ENCODE measurements at places on chromosomes 16 and 17.

DNA sequence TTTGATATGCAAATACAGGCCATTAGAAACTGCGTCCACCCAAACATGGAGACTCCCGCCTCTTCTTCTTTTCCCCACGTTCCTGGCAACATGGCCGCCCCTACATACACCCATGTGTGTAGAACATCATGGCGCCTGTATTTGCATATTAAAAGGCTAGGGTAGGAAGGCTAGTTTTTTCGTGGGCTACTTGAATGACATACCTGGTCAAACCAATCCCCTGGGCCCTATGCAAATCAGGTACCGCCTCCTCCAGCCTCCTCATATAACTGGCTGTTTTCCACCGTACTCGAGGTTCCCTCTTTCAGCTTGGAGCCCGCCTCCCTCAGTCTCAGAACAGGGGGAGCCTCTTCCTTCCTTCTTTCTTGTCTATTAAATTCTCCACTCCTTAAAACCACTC lies 840 bp upstream of the CD300LB start:
- DNase-seq = no peak

DNA sequence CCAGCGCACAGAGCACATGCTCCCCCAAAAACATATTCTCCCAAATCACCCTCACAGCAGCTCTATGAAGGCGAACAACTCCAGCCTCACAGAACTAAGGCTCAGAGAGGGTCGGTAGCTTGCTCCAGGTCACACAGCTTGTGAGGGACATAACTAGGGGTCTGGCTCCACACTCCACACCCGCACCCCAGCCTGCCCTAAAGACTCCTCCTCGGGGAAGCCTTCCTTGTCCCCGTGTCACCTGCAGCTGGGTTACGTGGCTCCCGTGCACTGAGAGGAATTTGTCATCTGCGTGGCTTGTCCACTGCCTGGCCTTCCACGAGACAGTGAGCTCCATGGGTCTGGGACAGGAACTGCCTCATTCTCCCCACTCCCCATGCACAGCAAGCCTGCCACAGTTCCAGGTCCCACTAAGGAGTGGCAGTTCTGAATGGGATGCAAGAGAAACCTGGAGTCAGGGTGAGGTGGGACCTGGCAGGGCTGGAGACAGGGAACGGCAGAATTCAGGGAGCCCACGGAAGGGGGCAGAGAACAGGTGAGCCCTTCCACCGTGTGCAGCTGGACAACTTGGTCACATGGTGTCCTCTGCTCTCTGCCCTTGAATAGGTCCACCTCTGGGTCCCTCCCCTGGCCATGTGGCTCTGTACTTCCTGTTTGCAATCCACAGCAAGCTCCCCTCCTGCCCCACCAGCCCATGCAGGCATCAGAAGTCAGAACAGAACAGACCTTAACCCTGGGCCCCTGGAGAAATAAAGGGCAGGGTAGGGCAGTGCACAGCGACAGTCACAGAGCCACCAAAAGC lies 27.4 kb downstream of the TNFRSF13B start:
- no peak for DNase-seq

- no peak for DNase-seq
Measured at GRCh38 chr16:88548131-88548874, 21.9 kb upstream of the ZC3H18 start.

DNA sequence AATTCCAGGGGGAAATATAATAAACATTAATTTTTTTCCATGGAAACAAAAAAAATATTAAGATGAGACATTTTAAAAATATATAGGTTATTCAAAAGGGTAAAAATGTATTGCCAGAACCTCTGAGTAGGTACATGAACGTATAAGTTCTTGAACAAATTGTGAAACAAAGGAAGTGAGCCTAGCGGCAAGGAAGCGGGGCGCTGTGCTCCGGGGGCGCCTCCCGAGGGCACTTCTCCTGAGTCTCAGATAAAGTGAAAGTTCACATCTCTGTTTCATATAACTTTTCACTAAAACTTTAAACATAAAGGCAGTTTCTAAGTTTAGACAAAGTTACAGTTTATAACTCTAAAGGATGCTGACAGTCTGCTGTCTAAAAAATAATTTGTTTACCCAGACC lies 52.3 kb downstream of the TNRC6C start:
- DNase-seq = no peak

DNA sequence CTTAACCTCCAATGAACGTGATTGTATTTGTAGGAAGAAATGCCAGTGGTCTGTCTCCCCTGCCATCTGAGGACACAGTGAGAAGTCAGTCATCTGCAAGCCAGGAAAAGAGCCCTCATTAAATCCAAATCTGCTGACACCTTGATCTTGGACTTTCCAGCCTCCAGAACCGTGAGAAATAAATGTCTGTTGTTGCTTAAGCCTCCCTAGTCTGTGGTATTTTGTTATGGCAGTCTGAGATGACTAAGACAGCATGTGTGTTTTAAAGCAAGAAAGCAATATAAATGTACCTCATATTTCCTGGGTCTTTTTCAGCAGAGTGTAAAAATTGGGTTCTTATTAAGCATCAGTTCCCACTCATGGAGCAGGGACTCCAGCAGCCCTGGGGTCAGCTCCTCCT lies 177.9 kb upstream of the NLRP1 start:
- no peak for DNase-seq
